ENCODE measurements at places on chromosomes 3 and 15.

DNA sequence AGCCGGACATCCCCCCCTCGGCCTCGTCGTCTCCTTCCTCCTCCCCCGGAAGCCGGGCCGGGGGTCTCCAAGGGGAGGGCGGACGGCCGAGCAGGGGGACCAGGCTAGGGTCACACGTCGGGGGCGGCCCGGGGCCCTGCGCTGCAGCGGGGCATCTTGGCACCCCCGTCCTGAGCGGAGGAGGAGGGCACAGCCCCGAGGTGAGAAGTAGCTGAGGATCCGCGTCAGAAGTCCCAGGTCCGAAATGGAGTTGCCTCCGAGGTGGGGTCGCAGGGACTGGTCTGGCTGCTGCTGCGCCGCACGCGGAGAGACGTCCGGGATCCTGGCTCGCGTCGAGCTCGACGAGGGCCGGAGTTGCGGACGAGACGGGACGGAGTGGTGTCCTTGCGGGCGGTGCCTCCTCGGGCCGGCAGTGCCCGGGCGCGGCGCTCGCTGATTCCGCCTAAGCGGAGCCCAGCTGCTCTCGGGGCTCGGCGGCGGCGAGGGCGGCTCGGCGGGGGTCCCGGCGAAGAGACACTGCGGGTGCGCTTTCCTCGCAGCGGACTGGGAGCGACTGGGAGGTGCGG is at the start of gene ADCY5:
Gene ADCY5, minus strand, starts transcription at position 555 of the 566 bp plus-strand sequence. Its CDS starts 545 bp downstream, at position 10.
- DNase-seq = no peak

DNA sequence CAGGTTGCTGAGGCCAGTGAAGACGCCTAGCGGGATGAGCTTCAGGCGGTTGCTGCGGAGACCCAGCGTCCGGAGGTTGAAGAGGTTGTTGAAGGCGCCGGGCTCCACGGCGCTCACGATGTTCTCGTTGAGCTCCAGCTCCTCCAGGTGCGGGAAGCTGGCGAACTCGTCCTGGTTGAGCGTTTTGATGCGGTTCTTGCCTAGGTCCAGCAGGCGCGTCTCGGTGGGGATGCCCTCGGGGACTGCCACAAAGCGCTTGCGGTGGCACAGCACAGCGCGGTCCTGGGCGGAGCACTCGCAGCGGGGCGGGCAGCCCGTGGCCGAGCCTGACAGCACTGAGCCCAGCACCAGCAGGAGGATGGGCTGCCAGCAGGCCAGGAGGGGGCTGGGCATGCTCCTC is 17.2 kb downstream of the LINGO1 start:
- DNase-seq = no peak

GRCh38 chr3:146313746-146314111 is 62.8 kb upstream of the PLSCR4 start:
- no peak for DNase-seq

GRCh38 chr3:59872128-59872527 is 822.3 kb upstream of the CFAP20DC start:
- no peak for DNase-seq

DNA sequence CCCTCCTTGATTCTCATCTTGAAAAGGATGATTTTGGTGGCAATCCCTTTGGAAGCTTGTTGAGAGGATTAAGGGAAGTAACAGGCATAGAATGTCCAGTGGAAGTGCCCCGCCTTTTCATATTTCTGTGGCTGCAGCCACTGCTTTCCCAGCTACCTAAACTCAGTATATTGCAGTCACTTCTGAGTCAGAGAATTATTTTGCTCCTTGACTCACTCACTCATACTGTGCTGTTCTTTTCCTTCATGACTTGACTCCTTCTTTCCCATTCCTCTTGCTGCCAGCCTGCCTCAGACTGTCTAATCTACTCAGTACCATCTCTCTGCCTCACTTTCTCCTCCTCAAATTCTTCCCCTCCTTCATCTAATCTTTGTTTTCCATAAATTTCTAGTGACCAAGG is 26.5 kb upstream of the POLR2M start:
- no peak for DNase-seq

DNA sequence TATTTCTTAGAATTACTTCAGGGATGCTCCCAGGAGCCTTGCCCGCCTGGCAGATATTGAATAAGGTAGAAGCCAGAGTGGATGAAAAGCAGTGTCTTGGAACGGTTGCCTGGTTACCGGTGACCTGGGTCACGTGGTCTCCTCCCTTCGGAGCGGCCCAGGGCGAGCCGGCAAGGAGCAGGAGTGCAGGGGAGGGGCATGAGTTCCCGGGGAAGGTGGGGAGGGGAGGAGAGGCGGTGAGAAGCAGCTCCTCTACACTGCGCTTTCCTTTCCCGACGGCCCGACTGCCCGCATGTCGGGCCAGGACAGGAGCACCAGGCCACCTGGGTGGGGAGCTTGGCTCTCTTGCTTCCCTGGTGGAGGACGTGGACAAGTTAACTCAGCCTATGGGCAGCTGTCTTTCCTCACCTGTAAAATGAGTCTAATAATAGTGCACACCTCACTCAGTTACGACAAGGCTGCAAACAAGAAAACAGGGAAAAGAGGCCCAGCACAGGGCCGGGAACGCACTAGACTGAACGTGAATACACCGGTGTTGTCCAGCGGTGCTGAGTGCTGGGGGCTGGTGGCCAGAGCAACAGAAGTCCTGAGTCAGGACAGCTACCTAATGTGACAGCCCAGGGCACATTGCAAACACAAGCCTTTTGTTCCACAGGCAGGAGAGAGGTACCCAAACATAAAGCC is 198.3 kb downstream of the ADAMTS9 start:
- peak; percentile 64 for DNase-seq

DNA sequence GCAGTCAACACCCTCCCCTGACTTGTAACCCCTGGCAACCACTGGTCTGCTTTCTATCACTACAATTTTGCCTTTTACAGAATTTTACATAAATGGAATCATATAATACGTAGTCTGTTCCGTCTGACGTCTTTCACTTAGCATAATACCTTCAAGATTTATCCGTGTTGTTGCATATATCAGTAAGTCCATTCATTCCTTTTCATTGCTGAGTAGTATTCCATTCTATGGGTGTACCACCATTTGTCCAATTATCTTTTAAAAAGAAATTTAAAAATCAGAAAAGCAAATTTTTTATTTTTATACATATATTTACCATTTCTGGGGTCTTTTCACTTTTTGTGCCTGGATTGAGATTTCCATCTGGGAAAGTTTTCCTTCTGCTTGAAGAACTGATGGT is 35.5 kb downstream of the NOX5 start:
- no peak for DNase-seq

GRCh38 chr3:69320871-69321271 is 65.0 kb downstream of the FRMD4B start:
- no peak for DNase-seq

DNA sequence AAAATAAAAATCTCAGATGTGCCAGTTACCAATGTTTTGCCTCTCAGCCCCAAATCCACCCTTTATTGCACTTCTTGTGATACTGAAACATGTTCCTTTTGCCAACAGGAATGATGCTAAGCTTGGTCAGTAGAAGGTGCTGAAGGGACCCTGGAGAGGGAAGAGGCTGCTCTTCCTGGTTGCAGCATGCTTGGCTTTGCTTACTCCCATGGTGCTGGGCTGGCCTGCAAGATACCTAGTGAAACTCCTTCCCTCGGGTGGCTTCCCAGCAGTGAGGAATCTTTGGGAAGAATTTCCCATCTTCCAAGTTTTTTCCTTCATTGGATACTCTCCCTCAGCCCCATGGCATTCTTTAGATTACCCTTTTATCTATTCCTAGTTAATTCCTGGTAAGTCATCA is 151.8 kb upstream of the TGFBR2 start:
- DNase-seq = no peak

- no peak for DNase-seq
These were observed 625.2 kb upstream of the GBE1 start for GRCh38 chr3:82386647-82387046.

GRCh38 chr15:37015035-37015434 is 85.3 kb downstream of the MEIS2 start:
- DNase-seq = no peak

GRCh38 chr15:101123222-101123910 is 128.5 kb downstream of the CHSY1 start:
- DNase-seq = no peak

Measured in ureter (tissue), 1 donor.